ENCODE measurements at places on chromosomes 13 and 19. TPM values are rescaled to one million over a fixed set of nuclear protein-coding genes. Genes with fewer than 3 reads are reported as not detected.

The ZNF222 gene
- total RNA-seq: 7.8 TPM

The PLIN5 gene
- 2.6 TPM for total RNA-seq

DNA sequence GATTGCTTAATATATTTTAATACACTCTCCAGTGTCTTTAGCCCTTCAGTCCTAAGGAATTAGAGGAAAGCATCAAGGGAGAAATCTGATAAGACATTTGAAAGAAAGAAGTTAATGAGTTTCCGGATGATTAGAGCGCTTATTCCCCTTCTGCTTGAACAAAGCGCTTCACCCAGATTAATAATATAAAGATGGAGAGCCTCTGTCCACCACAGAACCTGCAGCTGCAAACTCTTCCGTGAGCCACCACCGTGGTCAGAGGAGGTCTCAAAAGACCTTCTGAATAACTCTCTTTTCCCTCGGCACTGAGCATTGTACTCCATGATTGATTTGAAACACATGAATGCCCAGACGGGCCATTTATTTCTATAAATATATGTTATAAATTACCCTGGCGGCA lies 14.2 kb upstream of the TUBGCP3 start:
- no peak for DNase-seq
- H3K36me3 ChIP-seq: no peaks in the 10 kb centered on the region
- no peak overlapping the region for H3K27ac ChIP-seq
- H3K27me3 ChIP-seq: no peaks in the 10 kb centered on the region
- peaks cover 8% of the 10 kb centered on the region for H3K4me1 ChIP-seq

DNA sequence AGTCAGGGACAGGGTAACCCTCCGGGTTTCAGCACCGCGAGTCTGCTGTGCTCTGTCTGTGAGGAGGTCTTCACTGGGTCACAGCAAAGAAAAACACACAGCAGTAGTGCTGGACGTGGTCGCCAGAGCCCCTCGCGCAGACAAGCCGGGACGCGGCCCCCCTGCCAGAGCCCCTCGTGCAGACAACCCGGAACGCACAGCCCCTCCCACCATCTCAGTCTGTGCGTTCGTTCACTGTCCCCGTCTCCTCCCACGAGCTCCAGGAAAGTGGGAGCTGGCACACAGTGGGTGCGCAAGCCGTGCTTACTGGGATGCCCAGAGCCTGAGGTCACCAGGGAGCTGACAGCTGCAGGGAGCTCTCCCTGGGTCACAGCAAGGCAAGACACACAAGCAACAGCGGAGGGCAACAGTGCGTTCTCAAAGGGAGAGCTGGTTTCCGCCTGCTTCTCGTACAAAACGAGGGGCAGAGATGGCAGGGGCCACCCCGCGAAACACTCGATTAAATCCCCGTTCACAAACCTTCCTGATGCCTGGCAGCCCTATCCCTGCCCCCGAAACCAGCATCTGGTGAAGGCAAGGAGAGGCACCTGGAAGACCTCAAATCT lies 3.2 kb upstream of the PLPP2 start:
- peaks cover 47% of the 10 kb centered on the region for H3K27me3 ChIP-seq
- H3K4me1 ChIP-seq: peaks cover 19% of the 10 kb centered on the region
- no peak overlapping the region for H3K4me3 ChIP-seq
- H3K36me3 ChIP-seq: no peaks in the 10 kb centered on the region
- no peak overlapping the region for H3K27ac ChIP-seq
